ENCODE measurements at places on chromosomes 4 and X. TPM values are rescaled to one million over a fixed set of nuclear protein-coding genes. Genes with fewer than 3 reads are reported as not detected.

- peak; percentile 0 for DNase-seq
Observed at GRCh38 chr4:20017070-20017776, 234.5 kb upstream of the SLIT2 start.

Gene UTP14A
- 28.0 TPM for total RNA-seq

Gene ABLIM2
- total RNA-seq: 2.6 TPM

Gene SLC9B1
- 0.52 TPM for total RNA-seq

Gene PDLIM3
- total RNA-seq: 783 TPM

Gene PABPC5
- 3.7 TPM for total RNA-seq

Gene ERAS
- not detected for total RNA-seq

All from LHCN-M2 (cell line).